Purkinje cell (primary cell): ENCODE measurements at places on chromosomes 7 and 10. TPM values are rescaled to one million over a fixed set of nuclear protein-coding genes. Genes with fewer than 3 reads are reported as not detected.

The HHEX gene
- 1.2 TPM in 1 of 2 replicates, not detected in the other for polyA plus RNA-seq

The SUFU gene
- 0.47 and 0.94 TPM in 2 replicates for polyA plus RNA-seq

The ARHGAP12 gene
- 331 and 456 TPM in 2 replicates for polyA plus RNA-seq

The FIGNL1 gene
- 11.3 and 12.1 TPM in 2 replicates for polyA plus RNA-seq

The PPIA gene
- polyA plus RNA-seq, result 2,218 and 2,577 TPM in 2 replicates

The C10orf71 gene
- not detected in 2 replicates for polyA plus RNA-seq

The GLI3 gene
- polyA plus RNA-seq, result 0.46 and 0.65 TPM in 2 replicates

The HOXA9 gene
- polyA plus RNA-seq, result not detected in 2 replicates

The OSBPL3 gene
- polyA plus RNA-seq, result 1.3 and 3.5 TPM in 2 replicates

The C7orf57 gene
- 0.41 and 0.87 TPM in 2 replicates for polyA plus RNA-seq

The C10orf143 gene
- 0.17 and 0.32 TPM in 2 replicates for polyA plus RNA-seq

The DNAH11 gene
- not detected in 2 replicates for polyA plus RNA-seq

The DIP2C gene
- 12.1 and 13.2 TPM in 2 replicates for polyA plus RNA-seq

The CASP7 gene
- 0.10 and 1.7 TPM in 2 replicates for polyA plus RNA-seq

The CAMK2B gene
- polyA plus RNA-seq, result 164 and 201 TPM in 2 replicates

The SPDYE9 gene
- polyA plus RNA-seq, result 1.4 and 2.2 TPM in 2 replicates

The PIK3CG gene
- not detected in 2 replicates for polyA plus RNA-seq

The RP9 gene
- 19.5 and 21.5 TPM in 2 replicates for polyA plus RNA-seq

The BTBD16 gene
- polyA plus RNA-seq, result 1.1 TPM in 1 of 2 replicates, not detected in the other

The TFEC gene
- not detected in 2 replicates for polyA plus RNA-seq

The NRCAM gene
- 522 and 550 TPM in 2 replicates for polyA plus RNA-seq

The ACTR3C gene
- polyA plus RNA-seq, result 27.7 and 40.6 TPM in 2 replicates

The HSPA14 gene
- polyA plus RNA-seq, result 39.1 and 47.7 TPM in 2 replicates

The CHN2 gene
- polyA plus RNA-seq, result 16.4 and 20.8 TPM in 2 replicates

The ITGB8 gene
- polyA plus RNA-seq, result 3.3 and 5.3 TPM in 2 replicates
